ENCODE measurements at places on chromosomes 5 and 9.

GRCh38 chr5:171010086-171010485, 148.3 kb downstream of the RANBP17 start:
- DNase-seq, result no peak

DNA sequence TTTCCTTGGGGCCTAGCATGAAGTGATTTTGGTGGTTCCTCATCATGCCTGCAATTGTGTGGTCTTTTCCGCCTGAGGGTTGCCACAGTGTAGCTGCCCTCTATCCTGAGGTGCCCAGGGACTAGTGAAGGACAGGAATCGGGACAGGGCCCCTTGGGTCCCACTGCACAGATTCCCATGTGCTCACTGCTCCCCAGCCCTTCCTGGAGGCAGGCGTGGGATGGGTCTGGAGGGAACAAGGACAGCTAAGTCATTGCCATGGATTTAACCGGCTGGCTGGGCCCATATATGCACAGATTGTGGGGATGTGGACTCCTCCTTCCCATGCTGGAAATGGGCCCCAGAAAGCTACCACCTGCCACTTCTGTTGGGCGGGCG, 122.3 kb upstream of the PITX1 start:
- no peak for DNase-seq

DNA sequence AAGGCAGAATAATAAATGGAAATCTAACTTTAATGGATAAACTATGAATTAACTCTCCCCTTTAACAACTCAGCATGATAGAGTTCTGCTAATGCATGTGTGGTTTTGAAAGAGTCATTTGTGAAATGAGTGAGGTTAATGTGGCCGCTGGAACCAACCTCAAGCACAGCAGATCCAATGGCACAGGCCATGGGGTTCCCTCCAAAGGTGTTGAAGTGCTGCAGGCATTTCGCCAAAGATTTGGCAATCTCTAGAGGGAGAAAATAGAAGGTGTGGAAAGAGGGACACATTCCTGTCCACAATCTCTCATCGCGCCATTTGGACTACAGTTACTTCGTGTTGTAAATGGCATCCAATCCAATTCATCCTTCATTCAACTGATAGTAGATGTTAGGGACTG, 35.0 kb downstream of the AGXT2 start:
- DNase-seq, result no peak

DNA sequence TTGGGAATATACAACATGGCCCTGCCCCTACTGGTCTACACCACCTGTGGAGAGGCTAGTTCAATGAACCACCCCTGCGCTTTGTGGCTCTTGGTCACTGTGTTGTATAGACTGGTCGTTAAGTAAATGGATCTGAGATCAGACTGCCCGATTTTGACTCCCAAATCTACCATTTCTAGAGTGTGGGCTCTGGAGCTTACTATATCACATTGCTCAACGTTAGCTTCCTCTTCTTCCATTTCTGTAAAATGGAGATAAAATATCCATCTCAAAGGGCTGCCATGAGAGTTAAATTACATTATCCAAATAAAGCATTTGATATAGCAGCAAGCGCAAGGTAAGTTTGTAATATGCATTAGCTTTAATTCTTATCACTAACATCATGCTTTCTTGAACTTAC, 52.7 kb upstream of the IFNK start:
- no peak for DNase-seq

GRCh38 chr9:37350486-37351190, 71.9 kb upstream of the GRHPR start:
- DNase-seq, result no peak

DNA sequence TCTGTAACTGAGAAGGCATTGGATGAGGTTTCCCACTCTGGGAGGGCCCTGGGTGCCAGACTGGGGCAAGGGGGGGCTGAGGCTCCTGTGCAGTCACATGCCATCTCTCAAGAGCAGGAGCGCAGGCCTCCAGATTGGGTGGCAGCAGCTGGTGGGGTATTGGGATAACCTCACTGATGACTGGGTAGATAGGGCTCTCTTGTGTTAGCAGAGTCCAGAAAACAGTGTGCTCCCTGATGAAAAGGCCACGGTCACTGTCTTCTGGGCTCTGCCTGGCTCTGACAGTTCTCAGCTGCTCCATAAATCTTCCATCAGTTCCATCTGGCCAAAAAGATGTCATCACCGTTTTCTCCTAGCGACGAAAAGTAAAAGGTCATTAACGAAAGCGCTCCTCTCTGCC, 21.8 kb upstream of the NKX2-5 start:
- DNase-seq, result no peak

DNA sequence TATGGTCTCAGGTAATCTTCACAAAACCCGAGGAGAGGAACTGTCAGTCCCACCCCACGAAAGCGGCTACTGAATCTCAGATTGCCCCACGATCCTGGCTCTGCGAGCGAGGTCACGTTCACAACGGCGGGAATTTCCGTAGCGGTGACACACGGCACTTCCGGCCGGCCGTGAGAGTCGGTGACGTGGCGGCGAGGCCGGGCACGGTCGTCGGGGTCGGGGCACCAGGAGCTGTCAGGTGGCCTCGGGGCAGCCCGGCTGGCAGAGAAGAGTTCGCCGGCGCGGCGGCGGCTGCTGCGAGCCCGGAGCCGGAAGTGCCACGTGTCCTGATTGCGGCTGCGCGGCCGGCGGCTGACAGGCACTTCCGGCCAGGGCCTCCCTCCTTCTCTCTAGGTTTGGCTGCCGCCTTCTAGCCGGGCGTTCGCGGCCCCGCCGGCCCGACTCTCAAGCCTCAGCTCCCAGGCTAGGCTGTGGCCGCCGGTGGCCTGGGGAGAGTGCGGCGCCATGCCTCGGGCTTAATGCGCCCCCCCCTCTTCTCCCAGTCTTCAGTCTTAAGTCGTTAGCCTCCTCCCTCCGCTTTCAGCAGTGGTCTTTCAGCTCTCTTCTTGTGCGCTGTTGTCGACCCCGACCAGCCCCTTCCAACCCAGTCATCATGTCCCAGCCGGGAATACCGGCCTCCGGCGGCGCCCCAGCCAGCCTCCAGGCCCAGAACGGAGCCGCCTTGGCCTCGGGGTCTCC, at the start of gene SEC24A:
TSS of gene SEC24A (plus strand) at position 361 of the 738 bp plus-strand sequence. CDS start at position 653, 292 bp downstream.
- peak; percentile 89 for DNase-seq

- no peak for DNase-seq
Measured at GRCh38 chr5:169696621-169697510, 59.8 kb downstream of the DOCK2 start.

GRCh38 chr5:178432421-178433272, 157.5 kb downstream of the COL23A1 start:
- no peak for DNase-seq

DNA sequence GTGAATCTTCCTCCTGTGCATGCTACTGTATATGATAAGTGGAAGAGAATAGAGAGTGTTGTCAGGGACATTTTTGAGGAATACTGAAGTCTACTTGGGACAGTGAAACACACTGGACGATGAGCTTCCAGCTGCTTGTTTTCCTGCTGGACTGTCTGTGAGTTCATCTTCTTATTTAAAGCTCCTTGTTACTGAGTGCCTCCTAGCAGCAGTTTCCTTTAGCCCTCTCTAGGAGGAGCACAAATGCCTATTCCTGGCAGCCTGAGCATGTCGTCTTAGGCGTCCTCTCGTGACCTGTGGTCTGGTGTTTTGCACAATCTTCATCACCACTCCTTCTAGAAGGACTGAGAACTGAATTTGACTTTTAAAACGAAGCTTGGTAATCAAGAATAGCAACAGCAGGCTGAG, 43.8 kb downstream of the ANKRD33B start:
- DNase-seq, result no peak

DNA sequence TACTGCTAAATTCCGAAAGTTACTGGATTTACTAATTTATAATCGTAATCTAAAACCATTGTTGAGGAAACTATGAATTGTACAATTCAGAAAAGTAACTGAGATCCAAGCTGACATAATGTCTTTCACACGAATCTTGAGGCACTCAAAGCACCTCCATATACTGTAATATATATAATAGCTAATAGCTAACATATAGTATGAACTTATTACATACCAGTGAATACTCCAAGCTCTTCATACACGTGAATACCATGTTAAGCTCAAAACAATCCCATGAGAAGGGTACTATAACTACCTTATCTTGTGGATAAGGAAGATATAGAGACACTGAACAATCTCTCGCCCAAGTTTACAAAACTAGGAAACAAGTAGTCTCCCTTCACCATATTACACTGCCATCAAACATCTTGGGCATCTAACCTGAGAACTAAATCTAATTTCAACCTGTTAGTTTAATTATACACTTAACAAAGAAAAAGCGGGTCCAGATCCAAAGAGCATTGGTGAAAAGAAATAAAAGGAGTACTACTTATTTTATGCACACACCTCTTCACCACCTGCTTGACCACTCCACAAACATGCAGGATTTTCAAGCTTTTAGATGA, 1.0 kb downstream of the NUDCD2 start:
- DNase-seq, result no peak

DNA sequence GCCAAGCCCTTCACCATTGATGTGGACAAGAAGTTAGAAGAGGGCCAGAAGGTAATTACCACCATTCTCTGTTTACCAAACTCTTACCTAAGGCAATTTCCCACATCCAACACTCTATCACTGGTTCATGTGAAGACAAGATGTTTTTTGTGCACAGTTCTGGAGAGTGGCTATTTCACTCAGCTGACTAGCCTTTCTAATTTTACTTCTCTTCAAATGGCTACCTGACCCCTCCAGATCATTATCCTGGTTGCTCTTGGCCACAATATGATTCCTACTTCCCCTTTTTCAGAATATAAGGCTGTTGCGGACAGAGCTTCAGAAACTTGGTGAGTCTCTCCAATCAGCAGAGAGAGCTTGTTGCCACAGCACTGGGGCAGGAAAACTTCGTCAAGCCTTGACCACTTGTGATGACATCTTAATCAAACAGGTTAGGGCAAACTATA, 7.1 kb downstream of the KIF20A start:
- no peak for DNase-seq

DNA sequence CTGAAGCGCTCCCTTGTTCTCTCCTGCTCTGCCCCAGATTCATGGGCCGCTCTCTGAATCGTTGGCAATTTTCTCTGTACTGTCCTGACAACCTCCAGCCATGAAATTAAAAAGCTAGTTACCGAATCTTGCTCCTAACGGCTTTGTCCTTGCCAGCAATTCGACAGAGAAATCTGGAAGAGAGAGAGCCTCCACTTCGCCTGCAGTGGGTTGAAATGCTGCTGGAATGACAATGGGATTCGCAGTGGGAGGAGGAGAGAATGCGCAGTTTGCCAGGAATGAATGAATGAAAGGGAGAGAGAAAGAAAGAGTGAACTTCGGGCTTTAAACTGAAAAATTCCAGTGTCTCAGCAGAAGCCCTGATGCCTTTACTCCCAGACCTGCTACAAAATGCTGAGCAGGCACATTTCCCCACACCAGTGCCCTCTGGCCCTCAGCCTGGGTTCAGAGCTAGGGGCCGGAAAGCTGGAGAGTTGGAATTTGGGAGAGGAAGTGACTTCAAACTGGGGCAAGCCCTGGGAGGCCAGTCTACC, 11.5 kb upstream of the BOD1 start:
- DNase-seq, result peak; percentile 58

- no peak for DNase-seq
Measured at GRCh38 chr9:110986529-110986928, 51.7 kb downstream of the LPAR1 start.

- DNase-seq, result peak; percentile 87
Measured at GRCh38 chr5:16935231-16936149, 598 bp downstream of the MYO10 start.

DNA sequence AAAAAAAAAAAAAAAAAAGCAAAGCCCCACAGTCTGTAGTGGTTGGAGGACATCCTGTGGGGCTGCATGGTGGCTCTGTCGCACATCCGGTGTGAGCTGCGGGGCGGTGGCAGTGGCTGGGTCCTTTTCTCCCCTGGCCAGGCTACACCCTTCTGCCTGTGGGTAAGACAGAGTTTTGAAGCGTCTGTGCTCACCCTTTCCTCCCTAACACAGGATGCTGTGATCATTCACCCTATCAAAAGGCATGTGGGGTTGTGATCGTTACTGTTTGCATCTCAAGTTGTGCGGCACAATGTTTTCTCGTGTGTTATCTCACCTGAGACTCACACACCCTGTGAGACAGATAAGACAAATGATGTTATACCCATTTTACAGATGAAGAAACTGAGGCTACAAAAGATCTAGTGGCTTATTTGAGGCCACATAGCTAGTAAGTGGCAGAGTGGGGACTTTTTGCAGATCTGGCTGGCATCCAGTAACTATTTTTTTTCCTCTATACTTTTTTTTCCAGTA, 17.5 kb downstream of the IRF1 start:
- no peak for DNase-seq

- DNase-seq, result no peak
Measured at GRCh38 chr9:136377341-136378169, 4.1 kb upstream of the CARD9 start.

GRCh38 chr5:149345892-149346222, 558 bp downstream of the GRPEL2 start:
- no peak for DNase-seq

GRCh38 chr5:160227012-160227411, 2.3 kb upstream of the FABP6 start:
- no peak for DNase-seq

GRCh38 chr9:73845954-73846690, 651.0 kb upstream of the RORB start:
- no peak for DNase-seq

GRCh38 chr5:141707510-141707909, 25.5 kb upstream of the ARAP3 start:
- no peak for DNase-seq

GRCh38 chr9:96136992-96137670, 164.8 kb downstream of the HSD17B3 start:
- DNase-seq, result no peak

- no peak for DNase-seq
Measured at GRCh38 chr9:114139071-114139470, 16.3 kb upstream of the COL27A1 start.

DNA sequence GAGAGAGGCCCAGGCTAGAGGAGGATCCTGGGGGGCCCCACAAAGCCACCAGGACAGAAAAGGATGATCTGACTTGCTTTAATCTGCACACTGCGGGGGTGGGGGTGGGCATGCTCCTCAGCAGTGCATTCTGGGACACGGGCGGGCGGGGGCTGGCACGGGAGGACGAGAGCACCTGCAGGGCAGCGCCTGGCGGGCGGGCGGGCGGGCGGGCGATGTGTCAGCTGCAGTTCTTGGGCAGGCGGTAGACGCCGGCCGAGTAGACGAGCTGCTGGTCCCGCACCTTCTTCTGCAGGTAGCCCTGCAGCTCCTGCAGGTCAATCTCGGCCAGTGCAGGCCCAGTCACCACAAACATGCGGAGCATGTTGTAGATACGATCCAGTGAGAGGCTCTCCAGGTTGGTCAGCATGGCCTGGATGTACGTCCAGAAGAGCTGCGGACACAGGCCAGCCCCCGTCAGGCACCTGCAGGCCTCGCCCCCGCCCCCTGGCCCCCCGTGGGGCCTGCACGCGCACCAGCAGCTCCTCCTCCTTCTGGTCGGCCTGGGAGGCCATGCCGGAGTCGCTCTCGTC, 3.0 kb upstream of the TMEM210 start:
- no peak for DNase-seq

All from H1 (cell line).